Pancreas (tissue), 10 donors: ENCODE measurements at places on chromosomes 6 and 20. TPM values are rescaled to one million over a fixed set of nuclear protein-coding genes. Genes with fewer than 3 reads are reported as not detected.

DNA sequence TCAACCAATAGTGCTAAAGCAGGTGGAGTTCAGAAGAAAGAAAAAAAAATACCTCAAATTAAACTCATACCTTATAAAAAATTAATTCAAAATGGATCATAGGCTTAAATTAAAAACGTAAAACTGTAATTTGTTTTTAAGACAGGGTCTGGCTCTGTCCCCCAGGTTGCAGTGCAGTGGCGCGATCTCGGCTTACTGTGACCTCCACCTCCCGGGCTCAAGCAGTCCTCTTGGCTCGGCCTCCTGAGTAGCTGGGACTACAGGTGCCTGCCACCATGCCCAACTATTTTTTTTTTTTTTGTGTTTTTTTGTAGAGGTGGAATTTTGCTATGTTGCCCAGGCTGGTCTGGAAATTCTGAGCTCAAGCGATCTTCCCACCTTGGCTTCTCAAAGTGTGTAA is 111.6 kb downstream of the HDGFL1 start:
- no peak for DNase-seq

DNA sequence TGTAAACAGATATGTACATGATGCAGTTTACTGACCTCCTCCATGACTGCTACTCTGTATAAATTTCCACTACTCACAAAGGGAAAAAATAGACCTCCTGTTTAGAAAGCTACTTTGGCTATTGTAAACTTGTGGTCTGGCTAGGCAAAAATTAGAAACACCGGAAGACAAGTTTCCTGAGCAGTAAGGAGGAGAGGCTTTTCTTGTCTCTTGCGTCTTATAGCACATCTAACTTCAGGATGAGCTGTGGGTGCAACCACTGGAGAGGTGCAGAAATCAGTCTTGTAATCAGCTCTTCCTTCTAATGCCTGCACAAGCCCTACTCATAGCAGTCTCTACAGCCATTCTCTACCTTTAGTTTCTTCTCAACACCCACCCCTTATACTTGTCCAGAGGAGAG is 296.5 kb upstream of the SLC35B3 start:
- no peak for DNase-seq

GRCh38 chr20:5448449-5449118 is 131.8 kb upstream of the PROKR2 start:
- peak; percentile 58 for DNase-seq

- no peak for DNase-seq
These were observed 5.6 kb upstream of the ADGRF1 start for GRCh38 chr6:47047479-47048407.

- DNase-seq = no peak
These were observed 1308.0 kb downstream of the EPHA7 start for GRCh38 chr6:92111386-92111785.

Gene PRR18
- 0.40 TPM for polyA plus RNA-seq

Gene EYS
- polyA plus RNA-seq = 0.14 TPM

Gene WFDC13
- not detected for polyA plus RNA-seq

Gene SLC35D3
- polyA plus RNA-seq = 0.91 TPM

DNA sequence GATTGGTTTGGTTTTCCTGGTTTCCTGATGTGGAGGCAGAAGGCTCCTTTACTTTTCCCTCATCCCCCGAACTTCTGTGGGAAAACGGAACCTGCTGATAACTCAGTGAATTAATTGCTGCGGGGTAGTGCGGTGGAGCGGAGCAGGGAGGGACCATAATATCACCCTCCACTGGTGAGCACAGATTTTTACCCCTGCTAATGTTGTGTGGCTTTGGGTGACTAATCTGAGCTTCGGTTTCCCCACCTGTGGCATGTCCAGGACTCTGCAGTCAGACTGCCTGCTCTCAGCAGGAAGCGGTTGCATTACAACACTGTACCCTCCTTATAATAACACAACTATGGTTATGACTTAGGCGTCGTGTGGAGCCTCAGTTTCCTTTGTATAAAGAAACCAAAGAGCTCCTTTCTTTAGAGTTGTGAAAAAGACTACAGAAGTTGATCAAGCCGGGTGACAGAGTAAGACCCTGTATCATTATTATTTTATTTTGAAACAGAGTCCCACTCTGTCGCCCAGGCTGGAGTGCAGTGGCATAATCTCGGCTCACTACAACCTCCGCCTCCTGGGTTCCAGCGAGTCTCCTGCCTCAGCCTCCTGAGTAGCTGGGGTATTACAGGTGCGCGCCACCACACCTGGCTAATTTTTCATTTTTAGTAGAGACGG is 2.2 kb upstream of the ID1 start:
- no peak for DNase-seq

DNA sequence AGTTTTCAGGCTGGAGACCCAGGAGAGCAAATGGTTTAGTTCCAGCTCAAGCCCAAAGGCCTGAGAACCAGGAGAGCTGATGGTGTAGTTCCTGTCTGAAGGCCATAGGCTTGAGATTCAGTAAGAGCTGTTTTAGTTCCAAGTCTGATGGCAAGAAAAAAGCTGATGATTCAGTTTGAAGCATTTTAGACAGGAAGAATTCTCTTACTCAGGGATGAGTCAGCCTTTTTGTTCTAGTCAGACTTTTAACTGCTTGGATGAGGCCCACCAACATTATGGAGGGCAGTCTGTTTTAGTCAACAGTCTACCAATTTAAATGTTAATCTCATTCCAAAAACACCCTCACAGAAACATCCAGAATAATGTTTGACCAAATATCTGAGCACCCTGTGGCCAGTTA is 2.5 kb downstream of the ZSCAN26 start:
- no peak for DNase-seq

- DNase-seq = no peak
These were observed 15.9 kb upstream of the LOC128125822 start for GRCh38 chr6:63556369-63556768.

Gene ASIP
- polyA plus RNA-seq = not detected

Gene C20orf141
- polyA plus RNA-seq = not detected

GRCh38 chr6:26235302-26235670 is 129.7 kb upstream of the BTN3A2 start:
- no peak for DNase-seq

GRCh38 chr20:31570735-31571617 is 34.1 kb upstream of the ID1 start:
- DNase-seq = peak; percentile 62

Gene MAP7
- polyA plus RNA-seq = 12.9 TPM

DNA sequence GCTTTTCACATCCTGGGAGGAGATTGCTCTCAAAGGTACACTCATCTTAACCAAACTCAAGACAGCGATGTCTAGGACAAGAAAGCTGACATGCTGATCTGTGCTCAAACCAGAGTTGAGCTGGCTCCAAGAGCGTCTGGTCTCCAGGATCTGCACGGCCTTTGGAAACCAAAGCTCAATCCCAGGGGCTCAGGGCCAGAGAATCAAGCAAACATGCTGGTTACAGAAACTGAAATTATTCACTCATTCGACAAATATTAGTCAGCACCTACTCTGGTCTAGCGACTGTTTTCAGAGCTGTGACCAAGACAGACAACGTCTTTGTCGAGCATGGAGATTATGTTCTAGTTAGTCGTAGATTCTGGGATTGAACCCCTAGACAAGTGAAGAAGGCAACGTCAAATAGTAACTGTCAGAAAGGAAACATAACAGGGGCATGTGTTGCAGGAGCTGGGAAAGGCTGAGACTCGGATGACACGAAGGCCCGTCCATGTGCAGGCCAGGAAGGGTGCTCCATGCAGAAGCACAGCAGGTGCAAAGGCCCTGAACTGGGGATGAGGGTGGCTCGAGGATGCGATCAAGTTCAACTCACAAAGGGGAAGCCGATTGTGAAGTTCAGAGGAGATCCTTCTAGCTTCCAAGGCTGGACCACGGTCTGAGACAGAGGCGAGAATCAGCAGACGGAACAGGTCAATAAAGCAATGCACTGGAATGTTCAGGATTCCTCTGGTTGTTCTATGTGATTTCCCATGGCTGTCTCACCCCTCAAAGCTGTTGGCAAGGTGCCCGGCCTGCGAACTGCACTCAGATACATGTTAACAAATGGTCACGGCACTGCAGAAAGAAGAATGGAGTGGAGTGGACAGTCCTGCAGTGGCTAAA is 12.5 kb upstream of the PCK1 start:
- DNase-seq = no peak

Gene SNAP25
- polyA plus RNA-seq = 8.6 TPM
